ENCODE measurements at places on chromosomes 5 and 9. TPM values are rescaled to one million over a fixed set of nuclear protein-coding genes. Genes with fewer than 3 reads are reported as not detected.

Gene FAM78A
- 42.3 TPM for total RNA-seq

Gene AGXT2
- not detected for total RNA-seq

Gene LMBRD2
- 15.8 TPM for total RNA-seq

Gene PCDHB15
- not detected for total RNA-seq

Gene IFNA10
- not detected for total RNA-seq

Gene FYB1
- total RNA-seq, result 131 TPM

Gene DMRT3
- not detected for total RNA-seq

Gene IRX1
- total RNA-seq, result not detected

Data from activated T-cell treated with anti-CD3 and anti-CD28 coated beads, Interleukin-2, amount 50 U/mL, for 72 hours (primary cell).